ENCODE measurements at places on chromosomes 3 and 15. TPM values are rescaled to one million over a fixed set of nuclear protein-coding genes. Genes with fewer than 3 reads are reported as not detected.
A peak's percentile ranks its signal among the peaks of the same experiment; 100 is the strongest.

- no peak for DNase-seq
Measured at GRCh38 chr15:47609693-47610092, 107.6 kb upstream of the SEMA6D start.

GRCh38 chr3:126955004-126955790, 27.7 kb upstream of the PLXNA1 start:
- DNase-seq: no peak

- DNase-seq: no peak
Measured at GRCh38 chr3:171775943-171776342, 34.3 kb downstream of the PLD1 start.

The KCNMB2 gene
- not detected for total RNA-seq

DNA sequence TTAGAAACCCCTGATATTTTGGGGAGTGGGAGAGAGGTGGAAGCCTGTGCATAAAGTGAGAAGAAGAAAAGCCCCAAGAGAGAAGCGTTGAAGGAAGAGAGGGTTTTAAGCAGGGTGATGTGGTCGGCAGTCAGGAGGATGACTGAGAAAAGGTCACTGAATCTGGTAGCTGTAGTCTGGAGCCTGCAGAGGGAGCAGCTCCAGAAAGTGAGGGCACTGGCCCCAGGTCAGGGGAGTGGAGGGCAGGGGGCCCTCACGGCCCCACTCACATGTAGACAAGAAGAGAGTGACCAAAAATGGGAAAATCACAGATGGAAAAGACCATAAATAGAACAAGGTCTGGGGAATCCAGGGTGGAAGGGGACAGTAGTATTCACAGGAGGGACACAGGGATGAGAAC, 105.5 kb downstream of the RYK start:
- DNase-seq: no peak

The GPR62 gene
- total RNA-seq: not detected

- no peak for DNase-seq
Measured at GRCh38 chr3:133928903-133929607, 33.4 kb upstream of the RAB6B start.

DNA sequence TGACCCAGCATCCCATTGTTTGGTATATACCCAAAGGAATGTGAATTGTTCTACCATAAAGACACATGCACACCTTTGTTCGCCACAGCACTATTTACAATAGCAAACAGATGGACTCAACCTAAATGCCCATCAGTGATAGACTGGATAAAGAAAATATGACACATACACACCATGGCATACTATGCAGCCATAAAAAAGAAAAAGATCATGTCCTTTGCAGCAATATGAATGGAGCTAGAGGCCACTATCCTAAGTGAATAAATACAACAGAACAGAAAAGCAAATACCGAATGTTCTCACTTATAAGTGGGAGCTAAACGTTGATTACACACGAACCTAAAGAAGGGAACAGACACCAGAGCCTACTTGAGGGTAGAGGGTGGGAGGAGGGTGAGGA, 11.4 kb upstream of the USF3 start:
- DNase-seq: no peak

The CLSTN2 gene
- total RNA-seq: not detected

DNA sequence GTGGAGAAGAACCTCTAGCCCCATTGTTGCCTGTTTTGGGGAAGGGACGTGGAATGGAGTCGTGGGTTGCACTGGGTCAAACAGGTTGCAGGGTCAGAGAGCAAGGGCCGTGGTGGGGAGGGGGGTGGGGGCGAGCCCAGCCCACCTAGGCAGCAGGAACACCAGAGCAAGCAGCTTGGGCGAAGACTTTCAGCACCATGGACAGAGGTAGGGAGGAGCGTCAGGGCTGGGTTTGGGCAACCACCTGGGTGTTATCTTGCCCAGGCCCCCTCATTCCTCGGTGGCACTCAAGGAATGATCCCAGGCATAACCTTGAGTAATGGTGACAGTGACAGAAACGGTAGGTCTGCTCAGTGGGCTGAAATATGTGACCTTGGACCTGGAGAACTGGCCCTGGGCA, 45.9 kb upstream of the TMEM115 start:
- peak; percentile 19 for DNase-seq

- DNase-seq: no peak
Measured at GRCh38 chr3:58565621-58566397, 11.4 kb downstream of the FAM107A start.

GRCh38 chr3:168141405-168141998, 45.8 kb upstream of the GOLIM4 start:
- no peak for DNase-seq

DNA sequence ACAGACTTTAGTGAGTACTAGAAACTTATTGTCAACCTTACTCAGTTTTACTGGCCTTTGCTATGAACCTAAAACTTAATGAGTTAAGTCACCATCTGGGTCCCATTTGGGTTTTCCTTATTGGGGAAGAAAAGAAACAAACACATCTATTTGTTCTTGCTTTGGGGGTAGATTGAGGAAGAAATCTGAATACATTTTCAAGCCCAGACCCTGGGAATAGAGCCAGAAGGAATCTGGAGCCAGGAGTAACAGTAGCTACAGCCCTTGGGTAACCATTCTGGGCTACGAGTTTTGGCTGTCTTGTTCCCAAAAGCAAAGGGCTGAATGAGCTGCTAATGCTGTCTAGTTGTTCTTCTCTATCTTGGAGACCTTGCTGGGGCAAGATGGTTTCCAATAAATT, 16.5 kb downstream of the SLC12A1 start:
- DNase-seq: no peak

GRCh38 chr3:190224863-190225692, 97.2 kb downstream of the CLDN1 start:
- DNase-seq: no peak

DNA sequence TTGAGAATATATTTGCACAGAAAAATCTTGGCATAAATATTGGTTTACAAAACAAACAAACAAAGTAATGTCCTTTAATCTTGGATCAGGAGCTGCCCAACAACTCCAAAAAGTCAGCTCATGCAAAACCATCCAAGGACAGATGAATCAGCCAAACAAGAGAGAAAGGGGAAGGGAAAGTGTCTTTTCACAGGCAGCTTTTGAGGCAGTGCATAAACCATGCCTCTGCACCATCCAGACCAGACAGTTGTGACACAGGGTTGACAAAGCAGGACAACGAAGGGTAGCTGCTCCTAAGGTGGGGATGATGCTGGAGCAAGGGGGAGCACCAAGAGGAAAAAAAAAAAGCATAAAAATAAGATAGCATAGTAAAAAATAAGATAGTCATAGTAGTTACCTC, 8.7 kb downstream of the CD86 start:
- no peak for DNase-seq

DNA sequence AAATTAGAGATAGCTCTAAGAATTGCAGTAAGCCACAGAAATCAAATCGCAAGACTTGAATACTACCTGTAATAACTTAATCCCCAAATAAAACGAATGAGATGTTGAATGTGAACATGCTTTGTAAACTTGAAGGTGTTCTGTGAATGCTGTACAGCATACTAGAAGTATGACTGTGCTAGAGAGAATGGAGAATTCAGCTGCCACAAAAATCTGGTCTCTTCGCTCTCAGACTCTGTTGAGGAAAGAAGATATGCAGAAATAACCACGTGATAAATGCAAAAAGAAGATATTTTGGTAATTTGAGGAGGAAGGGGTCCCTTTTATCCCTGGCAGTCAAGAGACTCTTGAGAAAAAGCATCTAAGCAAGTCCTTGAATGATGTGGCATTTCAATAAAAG, 37.3 kb downstream of the ZBTB38 start:
- DNase-seq: no peak

DNA sequence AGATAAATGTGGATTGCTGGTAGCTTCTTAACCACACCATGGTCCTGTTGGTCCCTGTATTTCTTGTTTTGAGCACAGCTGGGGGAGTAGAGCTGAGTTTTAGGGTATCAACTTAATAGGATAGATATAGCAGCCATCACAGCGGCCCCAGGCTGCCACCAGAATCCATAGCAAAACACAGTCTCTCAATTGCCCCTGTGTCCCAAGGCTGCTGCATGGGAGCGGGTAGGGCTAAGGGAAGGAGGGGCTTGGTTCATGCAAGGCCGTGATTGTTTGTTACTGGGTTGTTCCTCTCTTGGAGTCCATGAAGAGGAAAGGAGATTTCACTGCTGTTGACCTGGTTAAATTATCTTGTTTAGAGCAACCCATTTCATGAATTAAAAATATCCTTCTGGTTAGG, 22.1 kb downstream of the ARNT2 start:
- DNase-seq: no peak

The USF3 gene
- 16.1 TPM for total RNA-seq

The GPR27 gene
- total RNA-seq: 0.70 TPM

DNA sequence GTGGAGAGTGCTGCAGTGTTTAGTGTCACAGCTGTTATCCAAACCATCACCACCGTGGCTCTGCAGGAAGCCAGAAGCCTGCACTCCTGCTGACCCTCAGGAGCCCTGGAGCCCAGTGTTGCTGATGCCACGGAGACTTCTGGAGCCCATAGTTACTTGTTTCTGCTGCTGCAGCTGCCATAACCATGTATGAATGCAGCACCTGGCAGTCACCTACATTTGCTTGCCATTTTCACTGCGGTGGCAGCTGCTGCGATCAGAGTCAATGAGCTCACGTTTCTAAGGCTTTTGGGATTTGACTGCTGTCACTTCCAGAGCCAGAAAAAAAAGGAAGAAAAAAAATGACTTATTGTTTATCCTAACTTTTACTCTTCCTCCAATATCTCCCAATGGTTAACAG, 299.2 kb upstream of the THRB start:
- no peak for DNase-seq

DNA sequence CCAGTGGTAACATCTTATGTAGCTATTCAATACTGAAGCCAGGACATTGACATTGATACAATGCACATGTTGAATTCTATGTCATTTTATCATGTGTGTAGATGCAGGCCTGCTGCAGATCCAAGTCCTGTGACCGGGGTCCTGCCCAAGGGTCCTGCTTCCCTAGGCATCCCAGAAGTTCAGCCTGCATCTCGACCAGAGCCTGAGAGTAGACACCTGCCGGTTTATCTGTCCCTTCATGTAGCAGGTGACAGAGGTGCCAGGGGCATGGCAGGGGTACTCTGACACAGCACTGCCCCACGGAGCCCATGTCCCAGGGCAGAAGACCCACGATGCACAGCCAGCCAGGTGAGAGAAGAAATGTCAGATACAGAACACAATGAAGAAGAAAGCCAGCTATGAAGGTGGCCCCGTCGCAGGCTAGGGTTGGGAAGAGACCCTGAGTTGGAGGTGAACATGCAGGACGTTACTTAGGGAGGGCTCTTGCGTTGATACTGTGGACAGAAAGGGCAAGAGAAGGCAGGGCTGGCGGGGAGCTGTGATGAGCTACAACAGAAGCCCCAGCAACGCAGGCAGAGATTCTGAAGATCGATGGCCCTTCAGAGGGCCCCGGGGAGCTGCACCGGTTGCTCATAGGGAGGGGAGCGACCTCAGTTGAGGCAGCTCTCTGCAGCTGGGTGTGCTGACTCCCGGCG, 51.0 kb downstream of the TPRA1 start:
- no peak for DNase-seq

DNA sequence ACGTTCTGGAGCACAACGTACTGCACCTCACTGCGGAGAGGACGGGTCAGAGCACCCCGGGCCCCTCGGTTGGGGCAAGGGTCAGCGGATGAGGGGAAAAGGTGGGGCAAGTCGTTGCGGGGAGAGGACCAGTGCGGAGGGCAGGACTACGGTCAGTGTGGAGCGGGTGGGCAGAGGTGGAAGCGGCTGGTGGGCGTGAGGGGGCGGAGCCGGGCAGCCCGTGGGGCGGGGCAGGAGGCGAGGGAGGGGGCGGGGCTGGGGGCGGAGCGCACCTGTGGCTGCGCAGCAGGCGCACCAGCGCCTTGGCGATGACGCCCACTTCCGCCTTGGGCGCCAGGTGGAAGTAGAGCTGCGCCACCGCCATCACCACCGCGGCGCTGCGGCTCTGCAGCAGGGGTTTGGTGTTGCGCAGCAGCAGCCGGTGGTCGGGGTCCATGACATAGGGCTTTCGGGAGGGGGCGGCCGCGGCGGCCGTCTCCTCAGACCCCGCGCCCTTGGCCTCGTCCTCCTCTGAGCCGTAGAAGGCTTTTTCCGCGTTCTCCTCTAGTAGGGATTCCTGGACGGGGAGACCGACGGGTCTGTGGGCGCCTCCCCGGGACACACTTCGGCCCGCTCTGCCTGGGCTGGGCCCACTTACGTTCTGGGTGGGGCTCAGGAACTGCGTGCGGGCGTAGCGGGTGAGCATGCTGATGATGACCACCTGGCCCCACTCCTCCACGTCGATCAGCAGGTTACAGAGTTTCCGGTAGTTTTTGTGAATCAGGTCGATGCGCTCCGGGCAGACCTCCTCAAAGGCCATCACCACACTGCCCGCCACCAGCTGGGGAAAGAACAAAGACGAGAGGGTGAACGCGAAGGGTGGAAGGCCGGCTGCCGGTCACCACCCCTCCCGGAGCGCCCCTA, 29.2 kb downstream of the AP3B2 start:
- peak; percentile 34 for DNase-seq

DNA sequence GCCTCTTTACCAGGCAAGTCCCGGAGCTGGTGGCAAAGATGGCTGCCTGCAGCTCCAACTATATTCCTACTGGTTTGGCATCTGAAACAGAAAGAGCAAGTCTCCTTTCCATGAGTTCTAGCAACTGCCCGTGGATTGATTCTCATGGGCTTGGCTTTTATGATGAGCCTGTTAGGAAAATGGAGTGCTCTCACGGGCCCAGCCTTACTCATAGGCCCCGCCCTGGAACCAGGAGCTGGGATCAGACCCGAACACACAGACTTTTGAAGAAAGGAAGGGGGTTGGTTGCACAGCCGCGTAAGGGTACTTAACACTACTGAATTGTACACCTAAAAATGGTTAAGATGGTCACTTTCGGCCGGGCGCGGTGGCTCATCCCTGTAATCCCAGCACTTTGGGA, 2.9 kb downstream of the NRROS start:
- no peak for DNase-seq

The IL17RC gene
- 0.64 TPM for total RNA-seq

- no peak for DNase-seq
Measured at GRCh38 chr3:19903649-19904048, 30.4 kb downstream of the EFHB start.

The COLQ gene
- total RNA-seq: 0.96 TPM

DNA sequence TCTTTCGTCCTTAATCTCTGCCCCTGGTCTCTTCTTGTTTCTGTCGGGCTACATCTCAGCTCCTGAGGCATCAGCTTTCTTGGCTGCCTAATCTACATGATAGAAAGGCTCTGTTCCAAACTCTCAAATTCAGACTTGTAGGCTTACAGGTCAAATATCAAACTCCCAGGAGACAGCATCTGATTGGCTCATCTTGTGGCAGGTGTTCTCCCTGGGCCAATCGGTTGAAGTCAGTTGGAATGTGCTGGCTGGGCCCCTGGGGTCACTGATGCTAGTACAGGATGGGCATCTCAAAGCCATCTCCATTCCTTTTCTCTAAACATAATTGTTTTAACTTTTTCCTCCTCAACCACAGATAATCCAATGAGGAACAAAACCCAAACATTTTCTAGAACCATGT, 198.7 kb downstream of the CNTN3 start:
- DNase-seq: no peak

DNA sequence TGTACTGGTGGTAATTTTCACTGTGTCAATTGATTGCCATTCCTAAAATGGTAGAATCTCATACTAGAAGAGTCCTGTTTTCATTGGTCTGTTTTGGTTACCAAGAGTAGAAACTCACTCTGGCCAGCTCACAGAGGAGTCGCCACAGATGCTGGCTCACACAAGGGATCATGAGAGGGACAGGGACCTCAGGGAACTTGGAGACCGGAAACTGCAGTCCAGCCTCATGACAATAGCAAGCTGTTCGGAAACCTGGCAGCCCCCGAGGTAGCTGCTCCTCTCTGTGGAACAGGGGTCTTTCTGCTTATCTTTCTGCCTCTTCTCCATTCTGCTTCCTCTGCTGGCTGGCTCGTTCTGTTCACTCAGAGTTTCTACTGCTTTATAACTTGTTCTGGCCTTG, 192.9 kb downstream of the PLCL2 start:
- DNase-seq: no peak
